ENCODE measurements at places on chromosomes 6 and 20.
A peak's percentile ranks its signal among the peaks of the same experiment; 100 is the strongest.

- no peak for DNase-seq
These were observed 22.1 kb upstream of the RALGAPA2 start for GRCh38 chr20:20734475-20734948.

GRCh38 chr20:16286601-16287000 is 286.6 kb downstream of the KIF16B start:
- no peak for DNase-seq

GRCh38 chr6:31907158-31907813 is 5.4 kb upstream of the ZBTB12 start:
- peak; percentile 92 for DNase-seq

DNA sequence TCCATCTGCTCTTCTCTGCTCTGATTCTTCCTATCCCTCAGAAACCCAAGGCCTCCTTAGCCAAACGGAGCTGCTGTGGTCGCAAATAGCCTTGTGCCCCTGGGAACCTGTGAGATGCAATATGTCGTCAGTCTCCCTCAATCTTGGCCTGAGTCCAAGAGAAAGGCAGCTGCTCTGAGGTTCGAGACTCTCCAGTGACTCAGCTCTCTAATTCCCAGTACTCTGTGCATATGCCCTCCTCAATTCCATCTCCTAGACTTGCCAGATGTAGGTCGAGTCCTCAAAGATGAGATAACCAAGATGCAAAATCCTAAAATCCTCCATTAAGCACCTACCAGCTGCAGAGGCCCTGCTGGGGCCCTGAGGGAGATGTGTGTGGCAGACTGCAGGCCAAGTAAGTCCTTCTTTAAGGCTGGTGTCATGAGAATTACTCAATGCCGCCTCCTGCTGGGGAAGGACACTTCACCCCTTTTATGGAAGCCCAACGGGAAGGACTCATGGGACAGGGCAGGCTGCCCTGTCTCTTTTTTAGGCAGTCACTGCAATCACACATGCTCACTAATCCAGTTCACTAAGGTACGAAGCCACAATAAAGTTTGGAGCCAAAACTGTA is 28.5 kb downstream of the C6orf15 start:
- DNase-seq: peak; percentile 32

All from renal cortical epithelial cell (primary cell).